Sigmoid colon (tissue), 7 donors: ENCODE measurements at places on chromosomes 3 and 15. TPM values are rescaled to one million over a fixed set of nuclear protein-coding genes. Genes with fewer than 3 reads are reported as not detected.

- no peaks in the 10 kb centered on the region for H3K36me3 ChIP-seq
- no peaks in the 10 kb centered on the region for H3K27me3 ChIP-seq
- H3K4me1 ChIP-seq: no peaks in the 10 kb centered on the region
These were observed 54.6 kb upstream of the FURIN start for GRCh38 chr15:90813796-90814190.

DNA sequence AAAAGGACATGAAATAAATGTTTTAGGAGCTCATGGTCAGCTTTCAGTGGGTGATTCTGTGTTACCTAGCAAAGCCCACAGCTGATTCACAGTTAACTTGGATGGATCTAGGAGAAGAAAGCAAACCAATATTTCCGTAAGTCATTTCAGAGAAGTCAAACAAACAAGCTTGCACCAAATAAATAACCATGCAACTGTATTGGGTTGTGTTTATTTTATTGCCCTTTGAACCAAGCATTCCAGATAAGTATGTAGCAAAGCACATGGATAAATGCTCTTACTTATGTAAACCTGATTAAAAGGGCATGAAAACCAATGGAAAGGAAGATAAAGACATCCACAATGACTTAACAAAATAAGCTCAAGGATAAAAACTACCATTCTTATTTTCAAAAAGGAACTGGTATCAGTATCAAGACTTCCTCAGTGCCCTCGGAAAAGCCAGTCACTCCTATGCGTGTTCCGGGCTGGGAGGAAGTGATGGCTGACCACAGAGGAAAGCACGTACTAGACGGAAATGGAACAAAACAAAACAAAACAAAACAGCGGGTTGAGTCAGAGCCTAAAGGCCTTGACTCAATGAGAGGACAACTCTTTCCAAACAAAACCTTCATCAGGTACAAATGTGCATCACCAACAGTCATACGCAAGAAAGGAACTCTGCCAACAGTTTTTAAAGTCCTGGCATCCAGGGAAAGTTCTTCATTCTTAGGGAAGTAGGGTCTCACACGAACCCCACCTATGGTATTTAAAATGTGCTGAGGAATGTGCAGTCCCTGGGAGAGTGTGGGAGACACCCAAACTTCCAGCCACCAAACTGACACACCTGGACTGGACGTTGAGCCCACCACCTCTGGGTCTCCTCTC lies 103.3 kb downstream of the SNRK start:
- no peak for DNase-seq
- no peak overlapping the region for H3K4me3 ChIP-seq
- no peaks in the 10 kb centered on the region for H3K36me3 ChIP-seq
- H3K4me1 ChIP-seq: peaks cover 7% of the 10 kb centered on the region
- peak overlapping the region; percentile 35 for H3K27ac ChIP-seq
- H3K27me3 ChIP-seq: no peaks in the 10 kb centered on the region

DNA sequence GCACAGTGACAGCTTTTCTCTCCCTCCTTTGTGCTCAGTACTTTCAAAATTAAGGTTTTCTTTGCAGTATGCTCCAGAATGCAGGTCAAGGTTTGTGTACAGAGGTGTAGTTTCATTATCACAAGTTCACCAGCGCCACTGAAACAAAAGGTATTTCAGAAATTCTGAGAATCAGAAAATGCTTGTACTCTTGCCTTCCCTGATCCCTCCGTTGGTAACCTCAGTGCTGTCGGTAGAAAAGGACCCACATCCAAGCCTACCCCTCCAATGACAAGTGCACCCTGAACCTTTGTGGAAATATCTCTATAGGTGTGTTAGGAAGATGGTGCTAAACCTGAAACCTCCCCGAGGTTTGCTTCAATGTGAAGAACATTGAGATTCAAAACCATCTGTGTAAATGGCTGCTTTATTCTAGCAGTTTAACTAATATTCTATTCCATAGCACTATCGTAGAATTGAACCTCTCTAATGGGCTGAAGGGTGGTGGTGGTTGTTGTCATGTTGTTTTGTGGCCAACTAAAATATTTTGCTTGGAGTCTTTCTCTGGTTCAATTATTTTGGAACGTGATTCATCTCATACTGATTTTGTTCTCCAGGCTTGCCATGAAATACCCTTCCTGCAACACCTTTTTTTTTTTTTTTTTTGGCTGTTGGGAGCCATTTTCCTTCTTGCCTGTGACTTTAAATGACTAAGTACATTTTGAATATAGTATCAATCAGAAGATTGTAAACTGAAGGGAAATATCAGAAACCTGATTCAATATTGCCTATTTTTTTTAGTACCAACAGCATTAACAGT lies 20.7 kb downstream of the ZBTB38 start:
- H3K36me3 ChIP-seq: no peaks in the 10 kb centered on the region
- DNase-seq: no peak
- H3K4me1 ChIP-seq: peaks cover 36% of the 10 kb centered on the region
- no peak overlapping the region for H3K27ac ChIP-seq

The RARB gene
- total RNA-seq: 18.5 TPM

- H3K27me3 ChIP-seq: no peaks in the 10 kb centered on the region
- DNase-seq: no peak
- no peaks in the 10 kb centered on the region for H3K36me3 ChIP-seq
- H3K27ac ChIP-seq: no peak overlapping the region
- H3K4me1 ChIP-seq: no peaks in the 10 kb centered on the region
These were observed 185.5 kb upstream of the GPR149 start for GRCh38 chr3:154615471-154615870.

DNA sequence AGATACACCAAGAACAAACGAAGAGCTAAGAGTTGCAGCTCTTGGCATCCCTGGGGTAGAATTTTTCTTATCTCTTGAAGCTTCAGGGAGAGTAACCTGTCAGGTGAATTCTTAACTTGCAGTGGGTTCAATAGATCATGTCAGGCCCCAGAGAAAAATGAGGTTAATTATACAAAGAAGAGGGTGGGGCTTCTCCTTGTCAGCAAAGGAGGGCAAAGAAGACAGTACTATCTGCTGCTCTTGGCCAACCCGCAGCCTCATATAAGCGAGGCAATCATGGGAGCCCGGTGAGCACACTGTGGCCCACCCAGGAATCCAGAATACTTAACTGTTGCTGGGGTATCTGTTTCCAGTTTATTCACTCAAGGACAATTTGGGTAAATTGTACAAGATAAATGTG lies 110.2 kb downstream of the SEMA5B start:
- H3K27ac ChIP-seq: no peak overlapping the region
- no peaks in the 10 kb centered on the region for H3K36me3 ChIP-seq
- DNase-seq: no peak

DNA sequence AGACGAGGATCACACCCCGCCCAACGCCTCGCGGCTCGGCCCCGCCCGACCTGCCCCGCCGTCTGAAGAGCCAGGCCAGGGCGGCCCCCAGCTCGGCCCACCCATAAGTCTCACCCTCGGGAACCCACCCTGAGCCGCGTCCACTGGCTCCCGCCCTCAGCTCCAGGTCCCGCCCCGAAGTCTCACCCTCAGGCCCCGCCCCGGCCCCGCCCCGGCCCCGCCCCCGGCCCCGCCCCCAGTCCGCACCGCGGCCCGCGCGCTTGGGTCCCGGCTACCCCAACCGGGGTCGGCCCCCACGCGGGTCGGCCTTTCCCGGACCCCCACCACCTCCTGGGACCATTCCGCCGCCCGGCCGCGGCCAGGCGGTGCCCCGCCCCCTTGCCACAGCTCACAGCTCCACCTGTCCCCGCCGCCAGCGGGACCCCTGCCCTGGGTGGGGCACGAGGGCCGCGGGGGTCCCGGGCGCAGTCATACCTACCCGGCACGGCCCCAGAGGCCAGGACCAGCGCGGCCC lies 489 bp downstream of the CSPG5 start:
- no peak for DNase-seq
- no peak overlapping the region for H3K27ac ChIP-seq
- no peaks in the 10 kb centered on the region for H3K36me3 ChIP-seq
- no peaks in the 10 kb centered on the region for H3K27me3 ChIP-seq

DNA sequence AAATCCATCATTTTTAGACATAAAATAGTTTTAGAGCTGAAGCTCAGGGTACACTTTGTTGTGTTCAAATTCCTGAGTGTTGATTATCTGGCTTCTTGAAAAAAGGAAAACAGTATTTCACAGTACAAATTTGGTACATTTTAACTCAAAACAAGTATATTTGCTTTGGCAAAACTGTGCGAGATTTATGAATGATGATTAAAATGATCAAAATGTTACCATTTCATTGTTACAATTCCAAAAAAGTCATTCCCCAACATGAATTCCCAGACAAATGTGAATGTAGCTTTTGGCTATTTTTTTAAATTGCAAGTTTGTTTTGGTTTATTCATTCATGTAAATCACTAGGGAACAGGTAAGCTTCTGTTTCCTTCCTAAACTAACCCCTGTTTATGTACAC lies 347.4 kb upstream of the DCBLD2 start:
- no peak overlapping the region for H3K4me3 ChIP-seq
- no peak for DNase-seq
- peaks cover 7% of the 10 kb centered on the region for H3K4me1 ChIP-seq
- no peak overlapping the region for H3K27ac ChIP-seq

DNA sequence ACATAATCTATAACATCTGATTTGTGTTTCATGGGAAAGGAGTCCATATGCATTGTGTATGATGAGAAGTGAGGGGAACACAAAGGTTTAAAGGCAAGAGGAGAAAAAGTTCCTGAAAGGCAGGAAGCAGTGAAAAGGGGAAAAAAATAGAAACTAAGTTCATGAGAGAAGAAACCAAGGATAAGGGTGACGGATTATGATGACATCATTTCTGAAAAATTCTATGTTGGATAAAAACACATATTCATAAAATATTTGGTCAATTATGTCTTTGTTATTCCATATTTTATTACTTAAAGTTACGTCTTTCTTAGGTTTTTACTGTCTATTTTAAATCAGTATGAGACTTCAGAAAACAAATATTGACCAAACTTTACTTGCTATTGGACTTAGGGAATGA lies 48.6 kb upstream of the CP start:
- H3K27ac ChIP-seq: no peak overlapping the region
- no peaks in the 10 kb centered on the region for H3K36me3 ChIP-seq
- H3K27me3 ChIP-seq: no peaks in the 10 kb centered on the region
- no peak overlapping the region for H3K4me3 ChIP-seq
- DNase-seq: no peak
- peaks cover 15% of the 10 kb centered on the region for H3K4me1 ChIP-seq

DNA sequence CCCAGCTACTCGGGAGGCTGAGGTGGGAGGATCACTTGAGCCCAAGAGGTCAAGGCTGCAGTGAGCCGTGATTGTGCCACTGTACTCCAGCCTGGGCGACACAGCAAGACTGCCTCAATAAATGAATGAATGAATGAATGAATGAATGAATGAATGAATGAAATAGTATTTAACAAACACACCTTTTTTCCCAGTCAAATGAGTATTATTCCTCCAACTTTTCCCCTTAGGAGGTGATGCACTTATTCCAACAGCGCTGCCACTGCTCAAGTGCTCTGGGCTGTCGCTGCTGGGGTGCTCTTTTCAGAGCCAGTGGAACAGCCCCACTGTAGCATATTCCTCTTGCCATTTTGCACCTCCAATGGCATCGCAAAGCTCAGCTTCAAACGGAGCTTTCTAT lies 66.8 kb upstream of the RAD18 start:
- DNase-seq: no peak
- H3K4me3 ChIP-seq: no peak overlapping the region
- H3K36me3 ChIP-seq: no peaks in the 10 kb centered on the region
- no peaks in the 10 kb centered on the region for H3K4me1 ChIP-seq

DNA sequence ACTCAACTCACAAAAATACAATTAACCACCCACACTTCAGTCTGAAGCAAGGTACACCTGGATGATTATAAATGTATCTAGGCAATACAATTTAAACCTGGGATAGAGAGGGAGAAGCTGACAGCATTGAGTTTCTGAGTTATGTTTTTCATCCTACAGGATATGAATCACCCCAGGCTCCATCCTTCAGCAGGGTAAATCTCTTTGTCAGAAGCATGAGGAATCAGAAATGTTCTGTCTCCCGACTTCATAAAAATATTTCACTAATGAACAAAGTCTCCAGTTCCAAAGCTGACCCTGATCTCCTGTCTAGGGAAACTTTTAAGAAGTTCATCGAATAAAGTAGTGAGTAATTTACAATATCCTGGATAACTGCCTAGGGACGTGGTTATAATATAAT lies 25.5 kb upstream of the FRMD4B start:
- no peaks in the 10 kb centered on the region for H3K27me3 ChIP-seq
- no peak overlapping the region for H3K27ac ChIP-seq
- H3K36me3 ChIP-seq: no peaks in the 10 kb centered on the region

The PRR23C gene
- not detected for total RNA-seq

DNA sequence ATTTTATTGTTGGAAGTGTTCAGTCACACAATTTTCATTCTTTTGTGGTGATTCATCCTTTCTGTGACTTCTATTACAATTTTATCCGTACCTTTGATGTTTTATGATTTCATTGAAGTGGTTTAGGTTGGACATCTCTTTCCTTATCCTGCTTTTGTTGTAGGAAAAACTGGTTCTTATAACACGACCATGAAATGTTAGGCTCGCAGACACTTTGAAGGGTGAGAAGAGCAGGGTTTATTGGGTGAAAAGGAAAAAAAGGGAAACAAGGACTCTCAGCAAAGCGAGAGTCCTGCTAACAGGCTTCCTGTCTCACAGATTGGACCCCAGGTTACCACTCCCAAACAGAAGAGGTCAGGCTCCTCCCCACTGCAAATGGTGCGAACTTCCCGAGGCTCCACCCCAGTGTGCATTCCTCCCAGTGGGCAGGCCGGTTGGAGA lies 257.4 kb downstream of the STXBP5L start:
- no peak overlapping the region for H3K4me3 ChIP-seq
- H3K36me3 ChIP-seq: no peaks in the 10 kb centered on the region
- DNase-seq: no peak
- no peaks in the 10 kb centered on the region for H3K27me3 ChIP-seq
- H3K4me1 ChIP-seq: no peaks in the 10 kb centered on the region

- peak; percentile 67 for DNase-seq
- no peaks in the 10 kb centered on the region for H3K36me3 ChIP-seq
- peaks cover 7% of the 10 kb centered on the region for H3K4me1 ChIP-seq
- H3K27me3 ChIP-seq: no peaks in the 10 kb centered on the region
- H3K4me3 ChIP-seq: no peak overlapping the region
These were observed 212.5 kb downstream of the OSBPL10 start for GRCh38 chr3:31768479-31769125.

The PHLDB2 gene
- total RNA-seq: 139 TPM

- H3K27ac ChIP-seq: no peak overlapping the region
- no peaks in the 10 kb centered on the region for H3K36me3 ChIP-seq
- no peak for DNase-seq
- no peak overlapping the region for H3K4me3 ChIP-seq
These were observed 421.3 kb downstream of the PYDC2 start for GRCh38 chr3:191882289-191882688.

- DNase-seq: no peak
- no peak overlapping the region for H3K27ac ChIP-seq
- H3K4me3 ChIP-seq: no peak overlapping the region
These were observed 50.0 kb downstream of the DRD3 start for GRCh38 chr3:114128826-114129225.

GRCh38 chr15:81286621-81287121 lies 37.3 kb downstream of the STARD5 start:
- no peaks in the 10 kb centered on the region for H3K27me3 ChIP-seq
- H3K36me3 ChIP-seq: no peaks in the 10 kb centered on the region
- no peak for DNase-seq
- H3K4me3 ChIP-seq: no peak overlapping the region
- no peak overlapping the region for H3K27ac ChIP-seq
- H3K4me1 ChIP-seq: no peaks in the 10 kb centered on the region

GRCh38 chr15:60509470-60509869 lies 30.5 kb upstream of the ICE2 start:
- no peak overlapping the region for H3K4me3 ChIP-seq
- H3K27me3 ChIP-seq: no peaks in the 10 kb centered on the region
- no peak for DNase-seq
- H3K4me1 ChIP-seq: no peaks in the 10 kb centered on the region
- H3K36me3 ChIP-seq: peaks cover 7% of the 10 kb centered on the region

GRCh38 chr15:33040496-33040895 lies 154.0 kb downstream of the FMN1 start:
- no peak for DNase-seq
- H3K27ac ChIP-seq: no peak overlapping the region
- no peaks in the 10 kb centered on the region for H3K4me1 ChIP-seq
